Naive thymus-derived CD4-positive, alpha-beta T cell (primary cell): ENCODE measurements at places on chromosomes 7 and 10. TPM values are rescaled to one million over a fixed set of nuclear protein-coding genes. Genes with fewer than 3 reads are reported as not detected.

CRPPA gene
- total RNA-seq = 1.3 TPM

TRIM56 gene
- 49.6 TPM for total RNA-seq

ARHGEF5 gene
- 11.4 TPM for total RNA-seq

DNA sequence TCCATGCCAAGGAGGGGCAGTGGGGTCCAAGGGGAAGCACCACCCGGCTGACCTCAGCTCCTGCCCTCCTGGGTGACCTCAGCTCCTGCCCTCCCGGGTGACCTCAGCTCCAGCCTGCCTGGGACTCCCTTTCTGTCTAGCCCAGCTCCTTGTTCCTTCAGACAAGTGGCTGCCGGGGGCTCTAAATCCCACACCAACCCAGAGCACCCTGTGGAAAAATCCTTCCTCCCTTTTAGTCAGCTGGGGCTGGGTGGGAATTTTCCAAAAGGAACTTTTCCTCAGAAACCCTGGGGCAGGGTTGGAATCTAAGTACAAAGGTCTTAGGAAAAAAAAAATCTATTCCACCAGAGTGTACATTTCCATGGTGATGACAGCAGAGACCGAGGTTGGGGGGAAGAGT is 36.3 kb downstream of the AKR1B1 start:
- no peak for DNase-seq

- no peak for DNase-seq
Observed at GRCh38 chr7:44650772-44651171, 44.3 kb downstream of the OGDH start.
